Testis (tissue), 5 donors: ENCODE measurements at places on chromosomes 3 and 15. TPM values are rescaled to one million over a fixed set of nuclear protein-coding genes. Genes with fewer than 3 reads are reported as not detected.
A peak's percentile ranks its signal among the peaks of the same experiment; 100 is the strongest.

- no peak for DNase-seq
- no peak overlapping the region for H3K4me3 ChIP-seq
- H3K27ac ChIP-seq = no peak overlapping the region
Measured at GRCh38 chr3:110938629-110939028, 133.0 kb upstream of the NECTIN3 start.

DNA sequence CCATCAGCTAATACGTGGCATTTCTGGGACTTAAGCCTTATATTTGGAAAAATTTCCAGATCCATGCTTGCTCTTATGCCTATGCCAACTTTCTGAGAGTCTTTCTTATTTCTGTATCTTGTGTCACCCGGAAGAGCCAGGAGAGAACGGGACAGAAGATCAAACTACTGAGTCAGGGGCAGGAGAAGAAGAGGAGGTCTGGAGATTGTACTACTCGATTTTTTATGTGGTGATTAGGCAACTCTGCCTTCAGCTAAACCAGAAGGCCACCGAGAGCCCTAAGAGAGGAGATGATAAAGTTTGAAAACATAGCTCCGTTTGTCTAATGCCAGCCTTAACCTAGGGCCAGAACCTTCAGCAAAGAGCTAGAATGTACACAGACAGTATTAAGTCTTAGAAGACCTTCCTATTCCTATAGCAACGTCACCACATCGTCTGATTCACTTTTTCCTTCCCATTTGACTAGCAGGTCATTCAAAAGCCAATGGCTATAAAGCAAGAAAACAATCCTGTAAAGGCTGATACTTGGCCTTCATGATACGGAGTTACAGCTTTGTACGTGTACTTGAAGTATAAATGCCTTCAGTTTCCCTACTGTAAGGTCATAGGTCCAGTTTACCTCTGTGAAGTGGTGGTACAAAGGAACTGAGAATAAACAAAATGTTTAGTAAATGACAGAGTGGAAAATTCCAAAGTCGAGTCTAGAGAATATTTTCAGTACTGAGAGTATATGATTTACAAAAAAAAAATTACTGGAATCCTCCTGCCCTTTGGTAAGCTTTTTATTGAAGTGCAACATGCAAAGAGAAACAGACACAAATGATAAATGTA is 96.1 kb upstream of the ICE2 start:
- H3K4me1 ChIP-seq = peaks cover 18% of the 10 kb centered on the region
- DNase-seq = no peak
- H3K27ac ChIP-seq = peak overlapping the region; percentile 47
- H3K27me3 ChIP-seq = no peaks in the 10 kb centered on the region
- no peaks in the 10 kb centered on the region for H3K36me3 ChIP-seq

DNA sequence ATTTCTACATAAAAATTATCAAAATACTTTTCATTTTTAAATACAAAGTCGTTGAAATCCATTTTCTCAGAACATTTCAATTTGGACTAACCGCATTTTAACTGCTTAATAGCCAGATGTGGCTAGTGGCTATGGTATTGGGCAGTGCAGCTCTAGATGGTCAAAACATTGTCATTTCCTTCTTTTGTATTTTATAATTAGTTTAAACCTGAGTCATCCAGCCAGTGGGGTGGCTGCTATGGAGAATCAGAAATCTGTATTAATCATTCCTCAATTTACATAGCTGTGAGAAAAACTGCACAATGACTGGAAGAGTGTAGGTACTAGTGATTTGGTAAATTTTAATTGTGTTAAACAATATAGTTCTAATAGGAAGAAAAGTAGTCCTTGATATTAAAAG is 245.3 kb downstream of the PDZRN3 start:
- no peaks in the 10 kb centered on the region for H3K4me1 ChIP-seq
- no peak overlapping the region for H3K27ac ChIP-seq
- no peaks in the 10 kb centered on the region for H3K27me3 ChIP-seq
- no peak overlapping the region for H3K4me3 ChIP-seq
- no peak for DNase-seq

- H3K36me3 ChIP-seq = no peaks in the 10 kb centered on the region
- DNase-seq = no peak
- no peak overlapping the region for H3K27ac ChIP-seq
- no peaks in the 10 kb centered on the region for H3K4me1 ChIP-seq
- no peaks in the 10 kb centered on the region for H3K27me3 ChIP-seq
Measured at GRCh38 chr3:189337673-189338091, 165.9 kb downstream of the TPRG1 start.

DNA sequence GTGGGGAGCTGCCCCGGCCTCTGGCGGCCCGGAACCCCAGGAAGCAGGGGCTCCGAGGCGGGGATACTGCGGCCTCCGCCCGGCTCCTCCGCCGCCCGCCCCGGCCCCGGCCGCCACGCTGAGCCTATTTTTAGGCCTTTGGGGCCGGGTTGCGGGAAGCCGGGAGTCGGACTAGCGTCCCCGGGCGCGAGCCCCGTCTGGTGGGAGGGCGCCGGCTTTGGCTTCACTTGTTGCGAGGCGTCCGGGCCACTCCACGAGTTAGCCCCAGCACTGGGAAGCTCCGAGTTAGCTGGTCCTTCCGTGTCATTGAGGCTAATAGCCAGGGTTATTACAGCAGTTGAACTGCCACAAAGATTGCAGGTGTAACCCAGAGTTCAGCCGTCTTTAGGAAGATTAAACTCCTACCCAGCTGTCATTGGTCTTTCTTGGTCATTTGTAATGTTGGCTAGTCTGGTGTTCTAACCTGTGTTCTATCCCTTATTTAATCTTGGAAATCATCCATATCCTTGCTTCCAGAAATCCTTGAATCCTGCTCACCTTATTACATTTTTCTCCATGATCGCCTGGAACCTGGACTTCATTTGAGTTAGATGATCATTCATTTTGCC is 791 bp downstream of the GYG1 start:
- peak overlapping the region; percentile 92 for H3K27ac ChIP-seq
- peak; percentile 53 for DNase-seq
- H3K4me3 ChIP-seq = peak overlapping the region; percentile 99
- H3K27me3 ChIP-seq = no peaks in the 10 kb centered on the region
- no peaks in the 10 kb centered on the region for H3K36me3 ChIP-seq

DNA sequence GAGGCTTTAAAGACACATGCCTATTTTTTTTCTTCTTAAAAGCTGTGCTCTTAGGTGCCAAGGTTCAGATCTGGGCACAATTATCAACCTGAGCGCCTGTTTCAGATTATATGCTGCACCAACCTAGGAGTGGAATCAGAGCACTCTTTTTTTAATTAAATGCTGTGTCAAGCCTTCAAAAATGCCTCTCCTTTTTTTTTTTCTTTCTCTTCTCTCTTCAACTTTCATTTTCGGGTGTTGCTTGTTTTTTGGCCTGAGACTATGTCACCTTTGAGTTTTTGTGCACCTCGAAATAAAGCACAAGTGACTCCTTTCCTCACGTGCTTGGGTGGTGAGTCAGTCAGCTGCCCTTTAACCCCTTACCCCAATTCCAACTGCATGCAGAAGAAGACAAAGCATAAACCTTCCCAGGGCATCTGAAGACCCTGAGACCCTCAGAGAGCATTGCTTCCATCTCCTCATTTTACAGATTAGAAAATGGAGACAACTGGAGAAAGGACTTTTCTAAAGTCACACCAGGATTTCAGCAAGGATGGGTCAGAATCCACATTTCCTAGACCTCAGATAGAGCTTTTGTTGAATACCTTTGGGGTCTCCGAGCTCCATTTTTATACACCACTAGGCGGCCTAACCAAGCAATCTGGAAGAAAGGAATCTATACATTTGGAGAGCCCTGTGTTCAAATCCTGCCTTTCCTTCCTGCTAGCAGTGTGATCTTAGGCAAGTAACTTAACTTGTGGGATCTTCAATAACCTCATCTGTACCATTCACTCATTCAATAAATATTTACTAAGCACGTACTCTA is 631 bp upstream of the PRICKLE2 start:
- no peaks in the 10 kb centered on the region for H3K27me3 ChIP-seq
- no peak for DNase-seq
- no peak overlapping the region for H3K4me3 ChIP-seq
- H3K4me1 ChIP-seq = peaks cover 12% of the 10 kb centered on the region
- no peaks in the 10 kb centered on the region for H3K36me3 ChIP-seq

RETNLB gene
- not detected for total RNA-seq

GRCh38 chr3:172651936-172652625 is 58.8 kb downstream of the NCEH1 start:
- H3K4me3 ChIP-seq = no peak overlapping the region
- no peaks in the 10 kb centered on the region for H3K27me3 ChIP-seq
- DNase-seq = no peak

DNA sequence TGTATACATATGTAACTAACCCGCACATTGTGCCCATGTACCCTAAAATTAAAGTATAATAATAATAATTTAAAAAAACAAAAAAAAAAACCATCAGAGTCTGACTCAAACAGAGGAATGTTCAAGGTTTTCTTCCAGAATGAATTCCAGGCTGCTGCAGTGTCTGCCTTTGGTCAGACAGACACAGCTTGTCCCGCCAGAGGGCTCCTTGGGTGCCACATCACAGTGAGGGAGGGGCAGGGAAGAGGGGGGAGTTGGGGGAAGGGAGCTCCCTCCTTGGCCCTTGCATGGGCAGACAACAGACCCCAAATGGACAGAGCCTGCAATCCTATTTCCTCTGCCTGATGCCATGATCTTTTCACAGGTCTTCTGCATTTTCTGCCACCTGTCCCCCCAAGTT is 36.5 kb downstream of the ITGB5 start:
- peak; percentile 40 for DNase-seq
- H3K36me3 ChIP-seq = no peaks in the 10 kb centered on the region
- no peak overlapping the region for H3K4me3 ChIP-seq
- H3K4me1 ChIP-seq = peaks cover 11% of the 10 kb centered on the region
- H3K27me3 ChIP-seq = no peaks in the 10 kb centered on the region
